ENCODE measurements at places on chromosomes 3 and 15.

DNA sequence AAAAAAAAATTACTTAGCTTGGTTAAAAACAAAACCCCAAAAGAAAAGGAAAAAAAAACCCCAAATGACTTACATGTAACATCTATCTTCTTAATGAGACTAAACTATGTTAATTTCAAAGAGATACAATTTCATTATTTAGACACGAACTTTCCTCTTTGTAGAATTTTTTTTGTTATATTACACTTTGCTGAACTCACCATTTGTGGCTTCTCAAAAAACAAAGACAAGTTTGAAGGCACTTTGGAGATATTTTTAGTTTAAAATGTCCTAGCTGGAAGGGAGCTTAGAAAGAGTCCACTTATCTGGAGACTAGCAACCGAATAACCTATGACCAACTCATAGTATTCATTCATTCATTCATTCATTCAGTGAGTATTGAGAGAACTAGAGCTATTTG lies 301.7 kb upstream of the ROPN1 start:
- DNase-seq: no peak

DNA sequence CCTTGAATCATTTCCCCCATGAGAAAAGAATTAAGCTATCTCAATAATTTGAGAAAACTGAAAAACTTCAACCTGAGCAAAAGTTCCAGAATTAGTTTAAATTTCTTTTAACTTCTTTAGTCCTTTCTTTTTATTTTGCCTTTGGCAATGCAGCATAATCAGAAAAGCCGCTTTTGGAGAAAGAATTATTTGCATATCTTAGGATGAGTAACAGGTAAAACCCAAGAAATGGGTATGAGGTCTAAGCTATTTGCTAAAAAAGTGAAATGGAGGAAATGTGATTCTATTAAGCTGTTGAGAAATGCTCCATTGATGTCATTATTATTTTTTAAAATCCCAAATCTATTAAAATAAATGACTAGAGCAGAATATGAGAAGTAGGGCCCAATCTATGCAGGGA lies 1238.3 kb upstream of the GBE1 start:
- DNase-seq: no peak

- no peak for DNase-seq
Observed at GRCh38 chr3:58013973-58014649, 5.9 kb downstream of the FLNB start.

DNA sequence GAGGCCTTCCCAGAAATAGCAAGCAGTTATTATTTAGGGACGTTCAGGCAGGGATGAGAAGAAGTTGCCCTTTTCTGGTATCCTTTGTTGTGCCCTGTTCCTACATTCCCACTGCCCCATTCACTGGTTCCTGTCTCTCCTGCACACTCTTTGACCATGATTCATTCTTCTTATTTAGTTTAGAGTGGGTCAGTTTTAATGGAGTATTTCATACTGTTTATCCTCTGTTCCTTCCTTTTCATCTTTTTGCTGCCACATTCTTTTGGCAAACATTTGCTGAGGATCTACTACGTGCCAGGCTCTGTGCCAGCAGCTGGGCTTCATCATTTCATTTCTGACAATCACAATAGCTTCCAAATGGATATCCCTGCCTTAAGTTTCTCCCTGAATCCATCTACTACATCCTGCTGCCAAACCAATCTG lies 11.8 kb upstream of the EID1 start:
- DNase-seq: no peak

- DNase-seq: peak; percentile 12
Observed at GRCh38 chr3:13461169-13462124, 18.7 kb upstream of the HDAC11 start.

GRCh38 chr3:135528413-135529015 lies 437.0 kb upstream of the PPP2R3A start:
- peak; percentile 28 for DNase-seq

DNA sequence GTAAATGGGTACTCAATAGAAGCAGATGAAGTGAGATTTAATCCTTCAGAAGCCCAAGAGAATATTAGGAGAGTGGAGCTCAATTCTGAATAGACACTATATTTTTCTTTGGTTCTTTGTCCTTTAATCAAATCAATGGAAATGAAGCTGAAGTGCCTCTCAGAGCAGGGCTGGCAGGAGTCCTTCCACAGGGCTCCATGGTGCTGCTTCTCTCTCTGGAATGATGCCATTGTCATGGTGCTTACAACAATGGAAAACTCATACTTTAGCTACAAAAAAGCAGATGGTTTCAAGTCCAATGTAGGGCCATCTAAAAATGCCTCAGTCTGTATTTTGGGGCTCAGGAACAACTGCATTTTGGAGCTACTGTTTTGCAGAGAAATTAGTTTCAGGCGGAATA lies 125.1 kb downstream of the SNRK start:
- DNase-seq: peak; percentile 13

- peak; percentile 30 for DNase-seq
Observed at GRCh38 chr3:184565421-184566211, 4.0 kb downstream of the EPHB3 start.

DNA sequence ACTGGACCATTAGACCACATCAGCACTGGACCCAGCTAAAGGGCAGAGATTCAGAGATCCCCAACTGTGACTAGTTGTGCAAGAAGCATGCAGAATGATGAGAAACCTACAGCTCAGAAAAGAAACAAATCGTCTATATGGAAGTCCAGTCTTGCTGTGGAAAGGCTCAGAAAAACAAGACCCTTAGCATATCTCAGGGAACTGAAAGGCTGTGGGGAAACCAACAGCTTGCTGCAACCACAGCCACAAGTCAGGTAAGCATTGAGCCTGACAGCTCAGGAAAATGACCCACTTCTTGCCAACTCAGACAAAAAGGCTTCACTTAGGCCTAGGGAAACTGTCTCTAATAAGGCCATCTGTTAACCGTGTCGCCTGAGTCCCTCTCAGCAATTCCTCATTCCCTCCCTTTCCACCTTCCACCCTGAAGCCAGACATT lies 145.6 kb downstream of the LSAMP start:
- DNase-seq: no peak

DNA sequence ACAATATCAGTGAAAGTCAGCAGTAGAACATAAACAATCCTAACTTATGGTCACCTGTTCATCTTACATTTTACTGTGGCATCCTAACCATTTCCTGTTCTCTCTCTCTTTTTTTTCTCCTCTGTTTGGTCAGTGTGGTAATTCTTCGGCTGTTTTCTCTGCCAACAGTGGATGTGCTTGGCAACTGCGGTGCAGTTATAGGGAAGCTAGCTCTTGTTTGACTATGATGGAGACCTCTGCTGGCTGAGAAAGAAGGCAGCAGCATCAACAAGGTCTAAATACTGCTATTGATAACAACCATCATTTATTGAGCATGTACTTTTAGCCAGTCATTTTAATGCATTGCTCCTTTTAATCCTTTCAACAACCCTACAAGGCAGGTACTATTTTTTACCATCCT lies 723 bp upstream of the DRD3 start:
- DNase-seq: peak; percentile 36

DNA sequence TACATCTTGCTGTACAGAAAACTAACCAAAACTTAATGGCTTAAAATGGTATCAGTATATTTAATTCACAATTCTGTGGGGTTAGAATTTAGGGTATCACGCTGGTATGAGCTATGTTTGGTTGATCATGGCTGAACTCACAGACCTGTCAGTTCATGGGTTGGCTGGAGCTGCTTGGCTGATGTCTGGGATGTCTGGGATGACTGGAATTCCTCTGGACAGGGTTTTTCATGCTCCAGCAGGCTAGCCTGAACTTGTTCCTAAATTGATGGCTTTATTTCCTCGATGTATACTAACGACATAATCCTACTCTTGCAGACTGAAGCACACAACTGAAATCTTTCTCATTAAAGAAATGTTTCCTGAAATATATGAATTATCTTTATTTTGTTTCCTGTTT lies 338.9 kb upstream of the GBE1 start:
- no peak for DNase-seq

DNA sequence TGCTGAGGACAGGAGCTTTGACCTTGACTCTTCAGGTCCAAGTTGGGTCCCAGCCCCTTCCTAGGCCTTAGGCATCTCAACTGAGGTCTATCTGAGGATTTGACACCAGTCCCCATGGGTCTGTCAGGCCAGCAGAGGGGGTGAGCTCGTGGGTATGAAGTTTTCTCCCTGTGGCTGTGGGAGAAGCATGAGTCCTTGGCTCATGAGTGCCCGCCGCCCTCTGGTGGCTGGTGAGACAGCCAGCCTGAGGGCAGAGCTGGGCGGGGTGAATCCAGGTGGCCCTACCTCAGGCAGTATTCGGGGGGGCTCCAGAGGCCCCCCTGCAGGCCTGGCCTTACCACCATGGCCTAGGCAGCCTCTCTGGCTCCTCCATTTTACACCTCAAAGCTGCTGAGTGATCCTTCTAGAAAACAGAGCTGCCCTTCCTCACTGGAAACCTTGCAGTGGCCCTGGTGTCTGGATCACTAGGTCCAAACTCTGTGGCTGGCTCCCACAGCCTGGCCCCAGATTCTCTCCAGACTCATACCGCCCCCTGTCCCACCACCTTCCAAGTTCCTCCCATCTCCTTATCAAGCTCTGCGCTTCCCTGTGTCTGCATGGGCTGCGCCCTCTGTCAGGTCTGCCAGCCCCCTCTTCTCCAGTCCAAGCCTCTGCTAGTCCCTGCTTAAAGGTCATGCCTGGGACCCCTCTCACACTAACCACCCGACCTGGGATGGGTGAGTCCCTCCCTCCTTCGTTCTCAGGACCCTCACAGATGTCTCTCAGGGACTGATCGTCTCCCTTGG lies 16.1 kb downstream of the SH2D7 start:
- peak; percentile 28 for DNase-seq

DNA sequence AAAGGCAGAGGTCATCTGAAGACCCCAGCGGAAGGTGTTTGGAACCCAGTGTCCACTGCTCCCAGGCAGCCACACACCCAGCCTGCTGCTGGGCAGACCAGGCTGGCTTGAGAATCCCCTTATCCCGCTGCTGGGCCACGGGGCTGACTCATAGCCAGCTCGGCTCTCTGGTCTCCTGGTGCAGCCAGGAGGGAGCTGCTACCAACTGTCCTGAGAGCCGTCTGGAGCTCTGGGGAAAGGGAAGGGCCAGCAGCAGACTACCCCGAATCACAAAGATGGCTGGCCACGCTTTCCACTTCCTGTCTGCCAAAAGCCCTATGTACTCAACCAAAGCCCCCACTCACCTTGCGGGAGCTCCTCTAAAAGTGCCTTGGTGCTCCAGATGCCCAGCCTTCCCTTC lies 38.3 kb downstream of the WHAMM start:
- DNase-seq: no peak

GRCh38 chr3:17579289-17580031 lies 163.0 kb downstream of the TBC1D5 start:
- DNase-seq: no peak

DNA sequence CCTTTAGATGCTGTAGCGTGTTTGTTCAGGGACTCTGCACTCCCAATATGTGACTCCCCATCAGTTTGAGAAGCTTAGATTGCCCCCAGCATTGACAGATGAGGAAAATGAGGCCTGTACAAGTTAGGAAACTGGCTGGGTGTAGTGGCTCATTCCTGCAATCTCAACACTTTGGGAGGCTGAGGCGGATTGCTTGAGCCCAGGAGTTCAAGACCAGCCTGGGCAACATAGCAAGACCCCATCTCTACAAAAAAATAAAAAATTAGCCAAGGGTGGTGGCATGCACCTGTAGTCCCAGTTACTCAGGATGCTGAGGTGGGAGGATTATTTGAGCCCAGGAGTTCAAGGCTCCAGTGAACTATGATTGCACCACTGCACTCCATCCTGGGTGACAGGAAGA lies 14.0 kb upstream of the PTPN23 start:
- DNase-seq: no peak

- no peak for DNase-seq
Observed at GRCh38 chr15:26134812-26135211, 271.7 kb upstream of the ATP10A start.

GRCh38 chr3:20078194-20078714 lies 38.0 kb downstream of the KAT2B start:
- DNase-seq: no peak

- no peak for DNase-seq
Observed at GRCh38 chr3:99641480-99641879, 3.1 kb downstream of the COL8A1 start.

DNA sequence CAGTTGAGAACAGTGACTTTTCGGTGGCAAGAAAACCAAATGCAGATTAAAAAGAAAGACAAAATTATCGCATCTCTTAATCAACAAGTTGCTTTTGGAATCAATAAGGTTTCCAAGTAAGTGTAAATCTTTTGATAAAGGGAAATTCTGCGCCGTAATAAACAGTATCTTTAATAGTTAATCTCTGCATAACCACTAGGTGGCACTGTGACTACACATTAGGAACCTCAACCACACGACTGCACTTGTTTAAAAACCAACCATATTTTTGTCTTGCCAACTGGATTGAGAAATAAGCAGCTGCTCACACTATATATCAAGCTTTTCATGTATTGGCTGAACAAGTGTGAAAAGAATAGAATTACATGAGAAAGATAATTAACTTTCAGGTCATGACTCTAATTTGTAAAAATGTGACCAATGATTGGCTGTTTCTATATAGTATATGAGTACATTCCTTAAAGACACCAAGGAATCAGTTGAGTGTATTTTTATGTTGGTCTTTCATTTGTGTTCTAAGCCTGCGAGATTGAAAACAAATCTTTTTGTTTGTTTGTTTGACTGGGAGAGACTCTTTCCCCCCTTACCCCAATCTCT lies 72.7 kb downstream of the DZIP3 start:
- DNase-seq: peak; percentile 68

GRCh38 chr15:89747708-89748682 lies 3.1 kb downstream of the MESP1 start:
- DNase-seq: no peak

GRCh38 chr3:184636741-184637316 lies 75.0 kb downstream of the MAGEF1 start:
- no peak for DNase-seq

DNA sequence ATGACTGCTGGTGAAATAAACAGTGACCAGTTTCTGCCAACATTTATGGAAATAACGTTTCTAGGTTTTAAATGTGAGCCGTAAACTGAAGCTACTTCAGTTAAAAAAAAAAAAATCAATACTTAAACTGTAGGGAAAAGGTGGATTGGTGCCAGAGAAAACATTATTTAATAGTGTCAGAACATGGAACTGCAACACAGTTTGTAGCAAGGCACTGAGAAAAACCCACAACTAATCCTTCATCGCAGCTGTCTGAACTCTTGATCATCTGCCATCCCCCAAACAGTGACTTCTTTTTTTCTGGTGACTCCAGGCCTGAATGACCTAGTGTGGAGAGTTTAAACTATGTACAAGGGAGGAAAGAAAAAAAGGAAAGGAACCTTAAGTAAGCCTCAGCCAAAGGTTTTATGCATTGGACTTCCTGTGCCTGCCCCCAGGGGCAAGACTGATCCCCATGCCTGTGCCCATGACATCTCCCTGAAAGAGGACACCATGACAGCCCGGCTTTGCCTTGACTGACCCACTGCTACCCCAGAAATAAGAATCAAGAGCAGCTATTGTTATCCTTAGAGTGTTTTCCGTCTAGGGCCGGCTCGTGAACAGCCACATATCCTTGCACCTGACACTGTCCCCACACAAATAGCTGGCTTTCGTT lies 33.1 kb downstream of the CRTAP start:
- no peak for DNase-seq
